ENCODE measurements at places on chromosomes 3 and 15.

DNA sequence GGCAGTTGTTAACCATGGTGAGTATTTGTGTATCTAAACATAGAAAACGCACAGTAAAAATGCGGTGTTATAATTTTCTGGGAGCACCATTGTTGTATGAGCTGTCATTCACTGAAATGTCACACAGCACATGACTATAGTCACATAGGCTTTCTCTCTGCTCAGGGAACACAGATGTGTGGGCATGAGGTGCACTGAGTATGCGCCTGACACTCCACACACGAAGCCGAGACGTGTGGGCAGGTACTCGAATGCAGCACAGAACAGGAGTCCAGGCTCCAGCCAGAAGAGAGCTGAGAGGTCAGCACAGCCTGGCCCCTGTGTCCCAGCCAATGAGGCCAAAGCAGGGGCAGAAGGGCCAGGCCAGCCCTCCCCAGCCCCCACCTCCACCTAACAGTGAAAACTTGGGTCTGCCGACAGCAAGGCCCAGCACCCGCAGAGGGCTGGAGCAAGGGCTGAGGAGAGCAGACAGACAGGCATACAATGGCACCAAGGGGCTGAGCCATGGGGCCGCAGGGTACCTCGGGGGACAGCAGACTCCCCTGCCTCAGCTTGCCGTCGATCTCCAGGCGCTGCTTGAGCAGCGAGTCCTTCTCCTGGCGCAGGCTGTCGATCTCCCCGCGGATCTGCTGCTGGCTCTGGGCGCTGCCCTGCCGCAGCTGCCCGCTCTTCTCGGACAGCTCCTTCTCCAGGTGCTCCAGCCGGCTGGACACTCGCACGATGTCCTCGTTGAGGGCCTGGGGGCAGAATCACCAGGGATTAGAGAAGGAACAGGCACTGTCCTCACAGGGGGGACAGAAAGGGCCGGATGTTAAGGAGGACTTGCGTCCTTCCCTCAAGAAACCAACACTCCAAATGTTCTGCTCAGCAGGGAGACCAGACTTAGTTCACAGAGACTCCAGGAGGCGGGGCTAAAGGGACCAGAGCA, 24.0 kb downstream of the KIF7 start:
- DNase-seq = no peak

- DNase-seq = no peak
These were observed 216.7 kb downstream of the CDIN1 start for GRCh38 chr15:36796161-36796560.

DNA sequence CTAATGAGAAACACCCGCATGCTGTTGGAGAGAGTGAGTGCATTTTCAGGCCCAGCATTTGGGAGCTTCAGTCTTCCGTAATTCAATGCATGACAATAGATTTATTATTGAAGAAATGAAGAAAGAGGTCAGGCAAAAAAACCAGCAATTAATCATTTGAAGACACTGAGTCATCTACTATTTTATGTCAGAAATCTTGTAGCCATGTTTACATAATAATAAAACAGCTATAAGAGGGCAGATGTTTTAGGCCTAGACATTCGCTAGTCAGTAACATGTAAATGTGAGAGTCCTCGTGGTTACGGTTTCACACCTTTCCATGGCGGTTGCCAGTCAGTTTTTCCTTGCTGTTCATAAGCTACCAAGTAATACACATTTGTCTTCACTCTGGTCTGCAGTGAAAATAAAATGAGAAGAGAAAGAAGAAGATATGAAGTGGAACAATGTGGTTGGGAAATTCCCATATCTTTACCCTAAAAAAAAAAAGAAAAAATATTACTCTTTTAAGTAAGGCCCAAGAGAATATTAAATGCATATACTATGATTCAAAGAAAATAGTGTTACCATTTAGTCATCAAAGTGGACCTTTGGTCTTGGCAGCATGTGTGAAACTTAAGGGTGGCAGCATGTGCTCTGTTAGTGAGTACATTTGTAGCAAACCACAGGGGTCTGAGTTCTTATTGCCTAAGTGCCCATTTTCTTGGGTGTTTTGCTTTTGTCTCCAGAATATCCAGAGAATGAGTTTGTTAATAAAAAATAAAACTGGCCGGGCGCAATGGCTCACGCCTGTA, 140.5 kb upstream of the TBL1XR1 start:
- DNase-seq = peak; percentile 70

GRCh38 chr3:56424336-56424735, 43.9 kb downstream of the ERC2 start:
- DNase-seq = no peak

GRCh38 chr15:90046911-90047392, 45.8 kb downstream of the ZNF710 start:
- DNase-seq = no peak

DNA sequence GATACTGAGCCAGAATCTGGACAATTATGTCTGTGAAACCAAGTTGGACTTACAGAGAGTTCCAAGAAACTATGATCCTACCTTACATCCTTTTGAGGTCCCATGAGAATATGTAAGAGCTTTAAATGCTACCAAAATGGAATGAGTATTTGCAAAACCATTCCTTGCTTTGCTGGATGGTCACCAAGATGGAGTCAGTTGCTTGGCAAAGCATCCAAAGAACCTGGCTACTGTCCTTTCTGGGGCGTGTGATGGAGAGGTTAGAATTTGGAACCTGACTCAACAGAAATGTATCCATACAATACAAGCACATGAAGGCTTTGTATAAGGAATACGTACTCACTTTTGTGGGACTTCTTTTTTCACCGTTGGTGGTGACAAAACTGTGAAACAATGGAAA, 36.2 kb downstream of the AP4E1 start:
- DNase-seq = no peak

- no peak for DNase-seq
These were observed 54.8 kb downstream of the TMEM266 start for GRCh38 chr15:76114561-76114960.

GRCh38 chr3:45719655-45720487, 30.7 kb downstream of the SACM1L start:
- no peak for DNase-seq

DNA sequence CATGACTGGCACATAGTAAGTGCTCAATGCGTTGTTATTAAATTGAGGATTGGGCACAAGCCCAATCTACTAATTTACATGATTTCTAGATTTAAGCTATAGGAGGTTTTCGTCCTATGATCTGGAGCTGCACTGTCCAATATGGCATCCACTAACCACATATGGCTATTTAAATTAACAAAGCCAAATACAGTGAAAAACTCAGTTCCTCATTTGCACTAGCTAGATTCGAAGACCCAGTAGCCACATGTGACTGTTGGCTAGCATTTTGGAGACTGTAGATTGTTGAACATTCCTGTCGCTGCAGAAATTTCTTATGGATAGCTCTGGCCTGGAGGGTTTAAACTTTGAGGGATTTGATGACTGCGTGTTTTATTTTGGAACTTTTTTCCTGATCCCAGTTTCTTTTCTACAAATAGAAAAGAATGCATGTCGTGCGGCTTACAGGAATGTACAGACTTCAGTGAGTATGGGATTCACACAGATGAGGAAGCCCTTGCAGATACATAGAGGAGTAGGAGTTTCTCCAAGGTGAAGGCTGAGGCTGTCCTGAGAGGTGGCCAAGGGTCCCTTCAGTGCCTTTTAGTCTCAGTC, 82.8 kb downstream of the SLCO3A1 start:
- DNase-seq = no peak

DNA sequence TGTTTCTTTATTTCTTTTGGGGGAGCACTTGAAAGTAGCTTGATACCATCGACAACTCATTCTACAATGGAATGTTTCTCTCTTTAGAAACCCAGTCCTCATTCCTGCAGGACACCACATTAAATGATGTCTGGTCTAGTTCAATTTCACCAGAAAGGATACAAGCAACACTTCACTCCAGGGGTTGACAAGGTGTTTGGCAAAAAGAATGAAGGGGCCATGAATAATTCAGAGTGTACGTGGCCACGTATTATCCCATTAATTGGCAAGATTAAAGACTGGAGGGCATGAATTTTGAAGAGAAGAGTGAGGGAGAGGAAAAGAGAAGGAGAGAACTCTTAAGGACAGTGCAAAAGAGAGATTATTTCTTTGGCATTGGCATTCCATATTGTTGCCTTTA, 705 bp downstream of the TMPRSS7 start:
- DNase-seq = no peak

DNA sequence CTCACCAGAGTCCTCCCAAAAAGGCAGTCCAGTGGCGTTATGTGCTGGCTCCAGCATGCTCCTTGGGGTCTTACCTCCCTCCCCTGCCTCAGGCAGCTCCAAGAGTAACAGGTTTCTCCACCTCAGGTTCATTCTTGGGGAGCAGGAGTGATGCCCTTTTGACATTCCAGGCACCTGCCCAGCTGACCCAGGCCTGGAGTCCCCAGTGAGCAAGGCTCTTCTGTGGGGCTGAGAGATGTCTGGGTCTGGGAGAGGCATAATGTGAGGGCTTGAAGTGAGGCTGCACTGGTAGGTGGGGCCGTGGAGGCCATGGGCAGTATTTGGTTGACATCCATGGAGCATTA, 15.3 kb downstream of the PXYLP1 start:
- DNase-seq = no peak

- DNase-seq = no peak
These were observed 32.8 kb upstream of the LRTM1 start for GRCh38 chr3:54960701-54961100.

DNA sequence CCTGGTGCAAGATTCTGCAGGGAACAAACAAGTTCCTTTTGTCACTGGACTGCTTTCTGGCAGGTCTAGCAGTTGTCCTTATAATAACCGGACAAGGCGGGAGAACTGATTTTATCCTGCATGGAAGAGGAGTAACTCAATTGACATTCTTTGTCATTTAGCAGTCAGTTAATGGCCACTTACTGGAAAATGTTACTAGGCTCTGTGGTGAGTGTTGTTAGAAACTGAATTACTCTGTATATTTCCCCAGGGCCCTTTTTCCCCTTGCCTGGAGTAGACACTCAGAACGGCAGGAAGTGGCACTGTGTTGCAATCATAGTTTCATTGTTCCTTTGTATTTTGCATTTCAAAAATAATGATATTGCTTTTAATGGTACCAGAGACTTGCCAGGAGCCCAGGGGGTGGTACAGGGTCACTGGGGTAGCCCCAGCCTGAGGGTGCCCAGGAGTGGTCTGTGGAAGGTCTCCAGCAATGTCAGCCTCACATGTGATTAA, 318.6 kb upstream of the LRRFIP2 start:
- no peak for DNase-seq

DNA sequence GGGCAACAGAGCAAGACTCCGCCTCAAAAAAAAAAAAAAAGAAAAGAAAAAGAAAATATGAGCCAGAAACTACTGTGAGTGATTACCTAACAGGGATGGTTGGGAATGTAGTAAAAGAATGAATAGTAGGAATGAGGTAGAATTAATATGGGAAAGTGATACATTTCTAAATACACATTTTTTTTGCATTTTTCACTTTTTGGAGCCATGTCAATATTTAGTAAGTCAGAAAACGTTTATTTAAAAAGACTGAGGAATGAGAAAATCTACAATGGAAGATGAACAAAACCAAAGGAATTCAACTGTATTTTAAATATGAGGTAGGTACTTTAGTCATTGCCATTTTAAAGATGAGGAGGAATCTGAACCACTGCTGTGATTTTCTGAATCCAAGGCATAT, 817.2 kb upstream of the CADM2 start:
- no peak for DNase-seq

DNA sequence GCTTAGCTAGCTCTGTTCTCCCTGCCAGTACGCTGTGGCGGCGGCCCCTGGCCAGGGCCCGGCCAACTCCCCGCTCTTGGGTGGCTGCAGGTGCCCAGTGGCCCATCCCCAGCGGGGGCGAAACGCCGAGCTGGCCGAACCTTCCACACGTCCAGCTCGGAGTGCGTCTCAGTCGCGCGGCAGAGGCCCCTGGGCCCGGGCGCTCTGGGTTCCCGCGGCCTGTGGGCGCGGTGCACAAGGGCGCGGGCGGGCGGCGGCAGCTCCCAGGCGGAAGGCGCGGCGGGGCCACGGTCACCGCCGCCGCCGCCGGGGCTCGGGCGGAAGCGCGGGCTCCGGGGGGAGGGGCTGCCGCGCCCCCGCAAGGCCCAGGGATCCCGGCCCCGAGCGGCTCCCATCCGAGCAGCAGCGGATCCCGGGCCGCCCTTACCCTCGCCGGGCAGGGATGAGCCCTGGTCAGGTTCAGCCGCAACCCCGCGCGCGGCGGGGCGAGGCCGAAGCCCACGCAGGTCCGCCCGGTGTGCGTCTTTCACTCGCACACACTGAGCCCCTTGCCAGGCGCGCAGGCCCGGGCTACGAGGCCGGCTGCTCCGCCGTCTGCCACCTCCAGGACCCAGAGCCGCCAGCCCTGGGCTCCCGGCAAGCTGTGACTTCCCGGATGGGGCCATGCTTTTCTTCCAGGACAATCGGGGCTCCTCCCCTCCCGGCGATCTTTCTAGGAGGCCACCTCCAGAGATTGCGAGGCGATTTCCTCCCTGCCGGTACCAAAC, 54.2 kb downstream of the CCDC54 start:
- peak; percentile 34 for DNase-seq

DNA sequence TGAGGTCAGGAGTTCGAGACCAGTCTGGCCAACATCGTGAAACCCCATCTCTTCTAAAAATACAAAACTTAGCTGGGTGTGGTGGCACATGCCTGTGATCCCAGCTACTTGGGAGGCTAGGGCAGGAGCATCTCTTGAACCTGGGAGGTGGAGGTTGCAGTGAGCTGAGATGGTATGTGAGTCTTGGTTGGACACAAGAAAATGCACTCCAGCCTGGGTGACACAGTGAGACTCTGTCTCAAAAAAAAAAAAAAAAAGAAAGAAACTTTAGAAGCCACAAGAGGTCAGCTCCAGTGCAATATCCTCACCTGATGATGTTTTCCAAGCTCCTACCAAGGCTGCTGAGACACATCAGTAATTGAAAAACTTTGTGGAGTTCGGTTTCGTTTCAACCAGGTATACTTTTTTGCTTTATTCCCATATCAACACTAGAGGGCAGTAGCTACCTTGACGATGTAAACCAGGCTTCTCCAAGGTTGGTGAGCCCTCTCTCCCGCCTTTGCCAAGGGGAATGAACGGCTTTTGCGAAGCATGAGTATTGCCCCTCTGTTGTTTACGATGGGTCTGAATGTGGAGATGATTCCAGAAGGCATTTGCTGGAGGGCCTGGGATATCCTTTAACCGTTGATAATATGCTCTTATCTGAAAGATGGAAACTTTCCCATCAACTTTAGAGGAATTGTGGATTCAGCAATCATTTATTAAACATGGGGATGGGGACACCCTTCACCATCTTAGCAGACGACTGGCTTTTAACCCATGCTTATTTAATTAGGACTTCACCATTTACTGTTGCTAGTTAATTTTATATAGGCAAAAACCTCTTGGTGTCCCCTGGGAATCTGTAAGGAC, 202.8 kb downstream of the SV2B start:
- DNase-seq = peak; percentile 75

DNA sequence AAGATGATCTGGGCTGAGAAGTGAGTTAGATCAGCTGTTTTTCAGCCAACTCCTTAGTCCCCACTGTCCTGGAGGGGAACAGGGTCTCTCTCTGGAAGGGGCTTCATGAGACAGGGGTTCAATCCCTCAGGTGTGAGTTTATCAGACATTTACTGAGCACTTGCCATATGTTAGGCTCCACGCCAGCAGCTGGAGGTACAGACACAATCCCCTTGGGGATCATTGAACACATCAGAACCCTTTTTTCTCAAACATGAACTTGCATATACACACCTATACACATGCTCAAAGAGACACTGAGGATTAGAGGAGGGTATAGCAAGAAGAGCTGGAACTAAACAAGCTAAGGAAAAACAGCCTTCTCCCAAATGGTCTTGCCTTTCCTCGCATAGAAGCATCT, 5.5 kb upstream of the BMF start:
- DNase-seq = no peak
